ENCODE measurements at places on chromosomes 1 and 21. TPM values are rescaled to one million over a fixed set of nuclear protein-coding genes. Genes with fewer than 3 reads are reported as not detected.

The KRTAP21-3 gene
- not detected for total RNA-seq

DNA sequence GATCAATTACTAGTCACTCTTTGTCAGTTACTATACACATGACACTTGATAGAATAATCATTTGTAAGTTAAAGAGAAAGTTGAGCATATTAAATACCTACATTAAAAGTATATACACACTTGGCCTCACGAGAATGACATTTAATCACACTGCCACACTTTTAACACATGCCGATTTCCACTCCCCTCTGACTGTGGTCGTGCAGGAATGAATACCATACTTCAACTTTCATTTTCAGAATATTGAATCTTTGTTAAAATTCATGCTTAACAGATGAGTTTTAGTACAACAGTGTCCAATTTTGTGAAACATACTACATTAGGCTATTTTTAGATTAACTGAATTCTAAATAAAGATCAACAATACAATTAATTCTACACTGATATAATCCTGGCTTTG, 78.2 kb upstream of the SDC3 start:
- peaks cover 18% of the 10 kb centered on the region for H3K4me1 ChIP-seq
- no peak for DNase-seq
- H3K27me3 ChIP-seq: no peaks in the 10 kb centered on the region
- peaks cover 5% of the 10 kb centered on the region for H3K36me3 ChIP-seq
- no peak overlapping the region for H3K27ac ChIP-seq

DNA sequence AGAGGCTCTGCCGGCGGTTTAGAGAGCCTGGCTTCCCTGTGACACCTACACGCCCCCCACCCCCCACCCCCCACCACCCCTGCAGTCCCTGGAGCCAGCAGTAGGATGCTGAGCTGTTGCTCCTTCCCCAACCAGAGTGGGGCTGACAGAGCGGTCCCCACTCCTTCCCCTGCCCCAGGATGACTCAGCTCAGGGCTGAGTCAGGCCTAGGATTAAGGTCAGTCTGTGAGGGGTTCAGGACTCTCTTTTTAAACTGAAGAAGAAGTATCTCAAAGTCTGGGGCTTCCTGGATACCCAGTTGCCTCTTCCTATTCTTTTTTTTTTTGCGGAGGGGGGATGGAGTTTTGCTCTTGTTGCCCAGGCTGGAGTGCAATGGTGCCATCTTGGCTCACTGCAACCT, 19.1 kb downstream of the DMBX1 start:
- no peak for DNase-seq
- H3K36me3 ChIP-seq: no peaks in the 10 kb centered on the region
- H3K4me1 ChIP-seq: no peaks in the 10 kb centered on the region
- H3K27me3 ChIP-seq: no peaks in the 10 kb centered on the region

The COL6A2 gene
- 350 TPM for total RNA-seq
